ENCODE measurements at places on chromosomes 2 and 18.

DNA sequence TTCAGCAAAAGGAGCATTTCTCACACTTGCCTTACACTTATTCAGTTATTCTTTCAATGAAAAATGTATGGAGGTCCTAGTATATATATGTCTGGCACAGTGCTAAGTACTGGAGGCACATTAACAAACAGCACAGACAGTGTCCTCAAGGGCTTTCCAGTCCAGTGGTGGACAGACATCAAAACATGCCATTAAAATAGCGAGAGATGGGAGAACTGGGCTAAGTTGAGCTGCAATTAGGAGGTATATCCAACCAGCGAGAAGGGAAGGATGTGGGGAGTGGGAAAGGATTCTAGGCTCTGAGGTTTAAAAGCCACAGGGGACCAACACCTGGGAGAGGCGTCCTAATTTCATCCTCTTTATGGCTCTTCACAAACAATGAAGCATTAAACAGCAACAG, 127.5 kb upstream of the TTC39C start:
- DNase-seq: no peak

- DNase-seq: no peak
Observed at GRCh38 chr18:48725562-48725961, 186.7 kb downstream of the CTIF start.

DNA sequence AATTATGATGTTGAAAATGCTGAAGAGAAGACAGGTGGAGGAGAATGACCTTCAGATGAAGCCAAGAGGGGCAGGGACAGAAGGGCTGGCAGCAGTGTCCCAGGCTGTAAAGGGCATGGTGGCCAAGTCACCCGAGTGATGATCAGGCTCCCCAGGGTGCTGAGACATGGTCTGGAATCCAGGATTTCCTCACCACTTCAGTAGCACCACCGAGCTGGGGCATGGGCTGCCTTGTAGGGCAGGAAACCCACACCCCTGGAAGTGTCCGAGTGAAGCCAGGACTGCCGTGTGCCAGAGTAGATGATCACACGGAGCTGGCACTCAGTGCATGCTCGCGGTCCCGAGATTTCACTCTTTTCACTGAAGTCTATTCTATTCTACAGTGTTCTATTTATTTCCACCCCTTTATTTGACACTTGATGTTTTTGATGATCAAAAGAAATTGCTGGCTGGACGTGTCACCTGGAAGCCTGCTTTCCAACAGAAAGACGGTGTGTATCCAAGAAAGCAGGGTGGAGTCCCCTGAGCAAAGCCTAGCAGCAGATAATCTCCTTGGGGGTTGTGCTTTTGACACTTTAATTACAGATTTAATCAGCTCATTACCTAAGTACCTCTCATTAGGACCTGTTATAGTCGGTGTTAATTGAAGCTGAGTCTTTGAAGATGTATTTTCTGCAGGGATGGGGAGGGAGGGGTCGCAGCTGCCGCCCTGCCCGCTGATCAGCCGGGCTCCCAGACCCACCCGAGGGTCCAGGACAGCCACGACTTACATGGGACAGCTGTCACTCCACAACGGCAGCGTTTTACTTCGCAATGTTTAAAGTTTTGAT, 92.3 kb downstream of the SEPTIN10 start:
- DNase-seq: no peak

GRCh38 chr2:64478502-64479230, 24.7 kb downstream of the LGALSL start:
- DNase-seq: no peak

GRCh38 chr2:86787736-86788135, 3.0 kb downstream of the CD8A start:
- DNase-seq: no peak

DNA sequence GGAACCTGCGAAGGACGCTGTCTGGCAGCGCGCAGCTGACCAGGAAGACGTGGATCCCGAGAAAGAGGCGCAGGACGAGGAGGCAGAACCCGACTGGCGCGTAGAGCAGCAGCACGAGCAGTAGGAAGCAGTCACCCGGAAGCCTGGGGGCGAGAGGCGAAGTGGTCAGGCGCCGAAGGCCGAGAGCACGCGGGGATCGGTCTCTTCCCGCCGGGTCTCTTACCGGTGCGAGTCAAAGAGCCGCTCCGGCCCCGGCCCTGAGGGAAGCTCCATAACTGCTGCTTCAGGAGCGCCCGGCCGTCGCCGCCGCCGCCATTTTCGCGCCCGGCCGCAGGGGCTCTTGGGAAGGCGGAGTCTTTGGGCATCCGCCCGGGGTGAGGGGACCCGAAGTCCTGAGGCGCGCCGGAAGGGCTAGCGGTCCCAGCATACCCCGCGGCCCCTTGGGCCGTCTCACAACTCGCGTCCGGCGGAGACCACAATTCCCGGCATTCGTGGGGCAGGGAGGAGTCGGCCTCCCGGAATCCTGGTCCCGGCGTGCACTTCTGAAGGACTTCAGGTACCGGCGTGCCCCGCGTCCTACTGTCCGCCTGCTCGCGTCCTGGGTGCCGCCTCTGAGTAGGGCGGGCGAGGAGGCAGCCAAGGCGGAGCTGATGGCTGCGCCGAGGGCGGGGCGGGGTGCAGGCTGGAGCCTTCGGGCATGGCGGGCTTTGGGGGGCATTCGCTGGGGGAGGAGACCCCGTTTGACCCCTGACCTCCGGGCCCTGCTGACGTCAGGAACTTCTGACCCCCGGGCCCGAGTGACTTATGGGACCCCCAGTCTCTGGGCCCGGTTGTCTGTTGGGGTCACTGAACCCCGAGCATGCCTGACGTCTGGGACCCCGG, at the start of the genes AUP1 and HTRA2:
Gene AUP1 (minus strand): TSS at position 350 of the 882 bp plus-strand sequence. CDS start 77 bp downstream, at position 273.
Gene HTRA2 (plus strand): TSS at position 577 of the 882 bp plus-strand sequence. CDS start 74 bp downstream, at position 651.
- peak; percentile 97 for DNase-seq

DNA sequence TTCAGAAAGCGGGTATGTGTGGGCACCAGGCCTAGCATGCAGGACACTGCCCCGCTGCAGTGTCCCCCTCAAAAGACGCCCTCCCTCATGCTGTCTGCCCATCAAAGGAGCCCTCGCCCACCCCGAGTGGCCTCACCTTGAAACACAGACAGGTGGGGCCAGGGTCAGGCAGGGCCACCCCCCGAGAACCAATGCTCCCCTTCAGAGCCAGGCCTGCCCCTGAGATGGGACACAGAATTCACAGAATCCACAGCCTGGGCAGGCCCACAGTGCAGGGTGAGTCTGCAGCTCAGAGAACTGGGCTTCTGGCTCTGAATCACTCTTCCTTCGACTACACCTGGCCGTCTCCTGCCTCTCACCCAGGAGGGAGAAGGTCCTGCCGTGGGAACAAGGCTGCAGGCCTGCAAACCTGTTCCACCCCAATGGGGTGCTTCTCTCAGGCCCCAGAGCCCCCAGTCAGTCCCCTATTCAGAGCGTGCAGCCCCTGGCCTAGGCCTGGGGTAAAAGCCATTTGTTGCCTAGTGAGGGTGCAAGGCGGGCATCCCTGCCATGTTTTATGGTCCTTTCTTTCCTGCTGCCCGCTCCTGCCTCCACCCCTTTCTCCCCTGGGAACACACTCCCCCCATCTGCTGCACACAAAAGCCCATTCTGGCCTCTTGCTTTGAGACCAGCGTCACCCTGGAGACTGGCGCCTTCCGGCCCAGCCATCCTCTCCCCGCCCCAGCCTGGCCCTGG, 11.3 kb upstream of the ARHGEF4 start:
- DNase-seq: peak; percentile 65

DNA sequence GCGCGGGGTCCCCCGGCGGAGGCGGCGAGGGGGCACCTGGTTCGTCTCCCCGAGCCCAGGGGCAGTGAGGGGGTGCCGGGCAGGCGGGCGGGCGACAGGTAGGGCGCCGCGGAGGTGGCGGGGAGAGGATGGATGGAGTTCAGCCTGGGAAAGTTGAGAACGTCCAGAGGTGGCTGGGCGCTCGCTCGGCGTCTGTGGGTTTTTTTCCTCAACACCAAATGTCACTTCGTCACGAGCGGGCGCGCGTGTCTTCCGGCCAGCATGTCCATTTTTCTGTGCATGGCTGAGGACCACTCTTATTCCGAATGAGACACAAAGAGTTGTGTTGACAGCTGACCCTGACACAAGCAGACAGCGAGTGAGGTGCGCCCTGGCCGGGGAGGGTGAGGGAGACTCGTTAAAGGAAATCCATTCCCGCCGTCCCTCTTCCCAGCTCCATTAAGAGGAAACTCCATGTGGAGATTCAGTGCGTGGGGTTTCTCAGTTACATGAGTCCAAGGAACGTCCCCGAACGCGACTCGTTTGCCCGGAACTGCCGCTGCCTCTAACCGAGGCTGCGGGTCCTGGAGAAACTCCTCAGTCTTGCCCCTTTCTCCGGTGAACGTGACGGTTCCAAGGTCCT, 859 bp downstream of the GREB1L start:
- no peak for DNase-seq

DNA sequence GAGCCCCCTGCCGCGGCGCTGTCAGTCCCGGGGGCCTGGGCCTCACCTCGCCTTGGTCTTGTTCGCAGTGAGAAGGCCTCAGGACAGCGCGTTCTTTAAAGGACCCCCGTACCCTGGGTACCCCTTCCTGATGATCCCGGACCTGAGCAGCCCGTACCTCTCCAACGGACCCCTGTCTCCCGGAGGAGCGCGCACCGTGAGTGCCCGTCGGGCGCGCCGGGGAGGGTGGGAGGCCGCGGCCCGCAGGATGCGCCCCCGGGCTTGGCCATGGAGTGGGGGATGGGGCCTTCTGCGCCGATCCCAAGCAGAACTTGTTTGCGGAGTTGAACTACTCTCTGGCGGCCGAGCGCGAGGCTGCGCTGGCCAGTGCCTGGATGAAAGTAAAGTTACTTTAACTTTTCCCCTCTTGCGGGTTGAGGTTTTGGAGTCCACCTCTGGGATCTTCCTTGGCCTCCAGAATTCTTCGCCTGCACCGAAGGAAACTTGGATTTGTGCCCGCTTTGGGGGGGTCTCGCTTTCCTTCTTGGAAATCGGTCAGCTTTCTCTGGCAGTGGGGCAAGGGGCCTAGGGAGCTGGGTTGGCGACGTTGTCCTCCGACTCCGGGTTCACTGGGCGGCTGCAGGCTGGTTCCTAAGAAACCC, 1.2 kb downstream of the TCF7L1 start:
- peak; percentile 8 for DNase-seq

GRCh38 chr2:202221873-202222272, 16.5 kb downstream of the SUMO1 start:
- no peak for DNase-seq

- DNase-seq: no peak
Observed at GRCh38 chr2:193885419-193885818, 1690.7 kb upstream of the TMEFF2 start.

- no peak for DNase-seq
Observed at GRCh38 chr18:9994026-9994570, 80.3 kb downstream of the VAPA start.

DNA sequence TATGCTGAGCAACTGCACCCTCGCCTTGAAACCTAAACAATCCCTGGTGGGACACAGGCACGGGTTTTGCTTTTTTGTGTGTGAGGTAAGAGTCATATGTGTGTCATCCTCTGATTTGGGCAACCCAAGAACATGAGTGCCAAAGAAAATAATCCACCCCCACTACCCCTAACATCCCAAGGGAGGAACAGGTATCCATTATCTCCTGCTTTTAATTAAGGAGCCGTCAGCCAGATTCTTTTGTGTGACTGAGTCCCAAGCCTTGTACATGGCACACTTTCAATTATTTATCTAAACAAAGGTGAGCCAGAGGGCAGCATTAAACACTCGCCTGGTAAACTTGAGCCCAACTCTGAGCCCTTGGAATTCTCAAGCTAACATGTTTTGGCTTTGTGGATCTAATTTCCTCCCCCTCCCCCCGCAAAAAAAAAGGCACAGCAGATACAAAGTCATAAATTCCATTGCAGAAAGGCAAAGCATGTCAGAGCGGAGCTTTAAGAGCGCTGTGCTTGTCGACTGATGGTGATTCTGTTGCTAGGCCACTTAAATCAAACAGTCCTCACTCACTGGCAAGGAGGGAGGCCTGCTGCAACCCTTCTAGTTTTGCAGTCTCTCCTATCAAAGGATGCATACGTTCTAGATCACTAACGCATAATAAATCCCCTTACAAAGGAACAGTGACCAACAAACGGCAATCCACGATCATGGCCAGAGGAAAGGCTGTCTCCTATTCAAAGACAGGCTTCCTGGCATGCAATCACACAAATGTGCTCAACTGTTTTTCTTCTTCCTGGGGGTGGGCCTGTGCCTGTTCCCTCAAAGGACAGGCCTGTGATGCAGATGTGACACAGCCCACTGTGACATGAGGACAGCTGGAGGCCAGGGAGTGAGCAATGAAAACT, 143.5 kb upstream of the LMAN1 start:
- no peak for DNase-seq

DNA sequence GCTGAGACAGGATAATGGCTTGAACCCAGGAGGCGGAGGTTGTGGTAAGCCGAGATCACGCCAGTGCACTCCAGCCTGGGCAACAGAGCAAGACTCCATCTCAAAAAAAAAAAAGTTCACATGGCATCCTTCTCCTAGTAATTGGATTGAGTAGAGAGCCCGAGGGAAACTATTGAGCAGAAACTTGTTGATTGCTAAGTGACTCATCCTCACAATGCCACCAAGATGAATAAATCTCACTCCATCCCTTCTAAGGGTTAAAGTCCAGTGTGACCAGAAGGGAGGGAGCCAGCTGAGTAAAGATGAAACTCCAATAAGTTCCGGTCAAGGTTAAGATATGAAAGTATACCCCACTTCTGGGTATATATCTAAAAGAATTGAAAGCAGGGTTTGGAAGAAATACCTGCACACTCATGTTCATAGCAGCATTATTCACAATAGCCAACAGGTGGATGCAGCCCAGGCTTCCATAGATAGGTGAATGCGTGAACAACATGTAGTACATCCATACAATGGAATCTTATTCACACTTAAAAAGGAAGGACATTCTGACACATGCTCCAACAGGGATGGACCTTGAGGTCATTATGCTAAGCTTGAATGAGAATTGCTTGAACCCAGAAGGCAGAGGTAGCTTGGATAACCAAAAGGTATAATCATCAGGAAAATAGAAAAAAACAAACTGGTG, 13.0 kb upstream of the FHL2 start:
- no peak for DNase-seq

DNA sequence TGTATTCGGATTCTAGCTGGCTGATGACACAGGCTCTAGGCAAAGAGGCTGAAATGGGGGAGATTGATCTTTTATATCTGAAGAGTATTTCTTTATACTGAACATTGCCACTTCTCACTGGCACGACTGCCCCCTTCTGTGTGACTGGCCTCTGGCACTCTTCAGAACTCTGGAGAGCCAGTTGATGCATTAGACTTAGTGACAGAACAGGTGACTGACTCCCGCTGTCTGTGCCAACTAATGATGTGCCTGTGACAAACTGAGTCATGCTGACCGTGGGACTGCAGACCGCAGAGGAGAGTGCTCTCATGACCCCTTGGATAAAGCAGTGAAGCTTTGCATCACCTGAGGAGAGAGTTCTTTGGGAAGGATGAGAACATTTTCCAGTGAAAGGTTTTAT, 14.4 kb downstream of the MGAT5 start:
- DNase-seq: no peak

GRCh38 chr2:200300638-200301314, 5.7 kb upstream of the SPATS2L start:
- DNase-seq: no peak

Measured in C1 segment of cervical spinal cord (tissue), 14 donors.